ENCODE measurements at places on chromosomes 1 and 21.

DNA sequence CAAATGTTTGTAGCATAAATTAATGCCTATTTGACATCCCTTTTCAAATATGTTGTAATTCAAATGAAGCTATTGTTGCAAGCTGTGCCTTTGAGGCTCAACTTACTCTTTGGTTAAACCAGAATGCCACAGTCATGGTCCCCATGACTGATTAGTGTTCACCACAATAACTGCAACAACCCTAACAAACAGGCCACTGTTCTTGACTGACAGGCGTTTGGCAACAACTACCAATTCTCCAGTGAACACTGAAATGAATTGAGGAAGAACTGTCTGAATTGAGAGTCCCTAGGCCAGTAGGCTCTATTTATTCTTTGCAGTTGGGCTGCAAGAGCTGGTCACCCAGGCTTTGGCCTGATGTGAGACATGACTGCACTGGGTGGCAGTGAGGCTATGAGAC is 6.6 kb upstream of the TMEM167B start:
- DNase-seq = no peak

- peak; percentile 6 for DNase-seq
These were observed 134.7 kb upstream of the VANGL1 start for GRCh38 chr1:115506924-115507589.

DNA sequence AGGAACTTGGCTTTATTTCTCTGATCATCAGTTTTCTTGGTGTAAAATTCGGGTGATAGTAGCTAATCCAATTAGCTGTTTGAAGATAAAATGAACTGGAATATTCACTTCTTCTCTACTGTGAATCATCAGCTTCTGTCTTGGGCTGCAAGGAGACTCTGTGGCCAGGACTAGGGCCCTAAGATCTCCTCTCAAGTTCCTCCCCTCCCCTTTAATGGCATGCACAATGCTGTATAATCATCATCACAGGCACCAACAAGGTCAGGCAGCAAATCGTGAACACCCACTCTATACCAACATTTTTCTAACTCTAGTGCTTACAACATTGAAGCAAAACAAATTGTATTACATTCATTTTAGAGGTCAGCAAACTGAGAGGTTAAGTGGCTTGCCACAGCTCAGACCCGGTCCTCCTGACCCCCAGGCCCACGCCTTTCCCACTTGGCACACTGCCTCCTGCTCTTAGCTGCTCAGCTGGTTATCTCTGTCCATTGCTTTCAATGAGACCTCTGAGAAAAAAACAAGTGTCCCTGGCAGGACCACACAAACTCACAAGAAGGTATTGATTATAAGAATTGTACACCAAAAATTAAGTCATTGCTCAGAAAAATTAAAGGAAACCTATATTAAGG is 31.8 kb downstream of the LRRC52 start:
- DNase-seq = no peak

DNA sequence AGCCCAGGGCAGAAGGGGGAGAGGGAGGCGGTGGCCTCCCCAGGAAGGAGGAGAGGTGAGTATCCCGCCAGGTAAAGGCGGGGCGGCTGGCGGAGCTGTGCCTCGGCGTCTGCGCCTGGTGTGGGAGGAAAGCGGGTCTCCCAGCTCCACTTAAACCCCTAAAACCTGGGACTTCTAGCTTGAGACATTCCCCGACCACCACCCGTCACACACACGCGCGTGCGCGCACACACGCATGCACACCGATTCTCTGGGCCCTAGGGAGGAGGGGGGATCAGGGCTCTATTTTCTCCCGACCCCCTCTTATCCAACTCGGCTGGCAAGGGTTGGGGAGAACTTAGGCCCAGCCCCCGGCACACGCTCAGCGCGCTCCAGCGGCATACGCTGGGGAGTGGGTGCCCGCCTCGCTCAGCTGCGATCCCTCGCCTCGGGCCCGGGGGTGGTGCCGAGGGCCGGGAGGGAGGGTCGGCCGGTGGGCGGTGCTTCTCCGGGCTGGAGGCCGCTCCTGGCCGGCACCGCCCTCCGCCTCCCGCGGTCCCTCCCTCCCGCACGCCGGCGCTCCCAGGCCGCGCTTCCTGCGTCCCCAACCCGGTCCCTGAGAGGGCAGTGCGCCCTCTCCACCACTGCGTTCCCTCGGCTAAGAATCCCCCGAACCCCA is at the start of gene TMEM51:
TSS of gene TMEM51 (plus strand) at position 564 of the 658 bp plus-strand sequence. CDS start 61,341 bp downstream, outside the sequence.
- DNase-seq = no peak

DNA sequence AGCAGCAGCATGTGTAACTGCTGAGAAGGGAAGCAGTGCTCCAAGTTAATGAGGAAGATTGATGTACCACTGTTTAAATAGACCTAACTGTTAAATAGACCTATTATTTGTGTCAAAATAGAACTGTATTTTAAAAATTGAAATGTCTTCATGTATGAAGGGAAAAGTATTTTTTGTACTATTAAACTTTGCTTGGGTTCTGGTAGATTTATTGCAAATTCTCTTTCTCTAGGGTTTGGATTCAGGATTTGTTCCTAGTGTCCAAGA is 128.3 kb downstream of the OSBPL9 start:
- DNase-seq = no peak

GRCh38 chr1:71232786-71233185 is 152.0 kb upstream of the ZRANB2 start:
- no peak for DNase-seq

- no peak for DNase-seq
These were observed 276.0 kb upstream of the PLD5 start for GRCh38 chr1:242800521-242800920.

DNA sequence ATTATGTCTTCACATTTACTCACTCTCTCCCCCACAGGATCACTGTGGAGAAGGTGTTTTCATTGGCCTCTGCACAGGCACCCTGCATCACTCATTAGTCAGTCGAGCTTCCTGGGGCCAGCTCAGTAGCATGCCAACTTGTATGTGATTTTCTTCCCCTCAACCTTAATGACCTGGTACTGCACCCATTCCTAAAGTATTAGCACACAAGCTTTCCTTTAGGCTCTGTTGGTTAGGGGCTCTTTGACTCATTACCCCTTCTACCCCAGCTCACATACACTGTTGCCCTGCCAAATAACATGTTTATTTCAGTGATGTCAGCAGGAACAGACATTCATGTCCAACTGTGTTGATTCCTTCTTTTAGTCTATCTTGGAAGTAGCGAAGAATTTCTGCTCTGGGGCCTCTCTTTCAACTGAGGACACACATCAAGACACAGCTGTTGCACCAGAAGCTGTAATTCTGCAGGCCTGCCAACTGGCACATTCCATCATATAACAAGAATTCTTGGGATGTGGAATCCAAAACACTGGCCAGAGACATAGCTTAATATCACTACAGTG is 603.5 kb upstream of the ADAMTS5 start:
- peak; percentile 74 for DNase-seq

DNA sequence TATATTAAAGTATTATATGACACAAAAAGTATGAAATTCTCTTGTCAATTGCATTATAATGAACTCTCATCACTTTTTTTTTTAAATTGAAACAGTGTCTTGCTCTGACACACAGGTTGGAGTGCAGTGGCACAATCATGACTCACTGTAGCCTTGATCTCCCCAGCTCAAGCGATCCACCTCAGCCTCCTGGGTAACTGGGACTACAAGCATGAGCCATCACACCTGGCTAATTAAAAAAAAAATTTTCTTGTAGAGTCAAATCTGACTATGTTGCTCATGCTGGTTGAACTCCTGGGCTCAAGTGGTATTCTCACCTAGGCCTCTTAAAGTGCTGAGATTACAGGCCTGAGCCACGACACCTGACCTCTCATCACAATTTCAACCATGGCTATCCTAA is 259.3 kb downstream of the S1PR1 start:
- no peak for DNase-seq

- no peak for DNase-seq
These were observed 56.3 kb downstream of the SLC30A7 start for GRCh38 chr1:100952104-100952745.

DNA sequence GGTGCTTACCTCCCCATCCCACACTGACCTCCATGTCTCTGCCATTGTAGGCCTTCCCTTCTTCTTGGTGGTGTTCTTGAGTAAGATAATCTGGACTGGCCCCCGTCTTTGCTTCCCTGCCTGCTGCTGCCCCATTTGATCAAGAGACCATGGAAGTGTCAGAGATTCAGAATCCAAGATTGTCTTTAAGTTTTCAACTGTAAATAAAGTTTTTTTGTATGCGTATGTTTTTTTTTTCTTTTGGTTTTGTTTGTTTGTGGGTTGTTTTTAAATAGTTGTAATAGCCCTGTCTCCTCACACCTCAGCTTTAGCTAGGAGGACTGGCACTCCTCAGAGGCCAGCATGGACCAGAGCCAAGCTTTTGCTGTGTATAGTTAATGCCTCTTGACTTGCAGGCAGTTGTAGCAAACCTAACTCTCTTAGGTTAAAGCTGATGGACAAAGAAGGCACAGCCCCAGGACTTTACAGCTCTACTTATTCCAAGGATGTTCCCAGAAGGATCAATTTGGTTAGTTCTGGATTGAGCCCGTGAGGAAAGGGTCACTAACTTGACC is 5.6 kb upstream of the YBX1 start:
- no peak for DNase-seq

DNA sequence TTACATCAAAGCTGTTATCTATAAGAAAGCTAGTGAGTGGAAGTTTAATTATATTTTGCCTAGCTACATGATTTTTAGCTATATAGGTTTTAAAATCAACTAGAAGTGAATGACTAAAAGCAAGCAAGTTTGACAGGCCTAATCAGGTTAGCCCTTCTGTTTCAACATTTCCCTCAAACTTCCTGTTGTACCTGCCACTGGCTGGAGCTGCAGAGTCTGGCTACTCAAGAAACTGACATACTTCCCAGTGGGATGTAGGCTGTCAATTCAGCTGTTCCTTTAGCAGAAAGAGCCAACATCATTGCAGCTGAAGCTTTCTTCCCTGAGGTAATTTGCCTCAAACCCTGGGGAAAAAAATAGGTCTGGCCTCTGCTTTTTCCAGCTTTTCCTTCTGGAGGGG is 87.1 kb upstream of the TNR start:
- no peak for DNase-seq

GRCh38 chr1:14887764-14888350 is 265.7 kb upstream of the TMEM51 start:
- no peak for DNase-seq

DNA sequence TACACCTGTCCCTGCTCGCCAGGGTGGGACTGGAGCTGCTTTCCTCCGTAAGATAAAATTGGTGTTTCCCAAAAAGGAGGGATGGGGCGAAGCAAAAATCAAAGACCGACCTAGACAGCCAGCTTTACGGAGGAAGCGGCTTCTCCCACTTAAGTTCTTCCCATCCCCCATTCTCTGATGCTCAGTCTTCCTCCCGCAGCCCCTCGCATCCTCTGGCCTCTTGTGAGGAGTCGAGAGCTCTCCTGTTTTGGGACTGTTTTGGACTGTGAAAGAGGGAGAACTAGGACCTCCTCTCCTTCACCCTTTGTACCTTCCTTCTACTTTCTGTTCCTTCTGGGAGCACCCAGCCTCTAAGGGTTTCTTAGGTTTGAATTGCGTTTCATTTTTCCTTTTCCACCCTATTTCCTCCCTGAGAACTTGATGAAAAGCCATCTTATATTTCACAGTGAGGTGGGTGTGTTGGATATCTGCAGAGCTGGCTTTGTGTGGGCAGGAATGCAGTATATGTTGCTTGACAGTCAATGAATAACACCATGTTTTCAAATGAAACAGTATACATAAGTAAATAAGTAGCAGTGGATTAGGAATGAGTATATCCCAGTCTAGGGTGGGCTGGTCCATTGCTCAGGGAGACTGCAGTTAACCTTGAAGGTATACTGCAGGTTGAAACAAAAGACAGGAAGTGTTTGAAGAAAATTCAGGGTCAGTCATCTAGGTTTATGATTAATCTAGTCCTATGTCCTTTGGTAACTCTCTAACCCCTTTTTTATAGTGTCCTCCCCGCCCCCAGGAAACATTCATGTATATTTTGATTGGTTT is 848 bp downstream of the CTTNBP2NL start:
- no peak for DNase-seq

DNA sequence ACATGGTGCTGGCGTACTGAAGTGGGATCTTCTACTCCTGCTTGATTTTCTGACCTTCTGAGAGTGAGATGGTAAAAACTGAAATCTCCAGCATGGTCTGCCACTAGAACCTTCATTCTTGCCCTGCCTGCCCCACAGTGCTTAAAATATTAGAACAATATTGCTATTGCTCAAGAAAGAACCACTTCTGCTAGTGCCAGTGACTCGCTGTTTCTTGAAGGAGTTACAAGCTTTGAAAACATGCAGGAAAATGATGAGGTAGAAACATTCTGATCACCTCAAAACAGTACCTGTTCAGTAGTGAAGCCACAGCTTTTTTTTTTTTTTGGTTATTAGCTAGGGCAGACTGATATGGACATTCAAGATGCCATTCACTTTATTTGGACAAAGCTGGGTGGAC is 95.3 kb downstream of the BACH1 start:
- no peak for DNase-seq

- DNase-seq = no peak
These were observed 6.7 kb upstream of the PTGER3 start for GRCh38 chr1:71054281-71054731.

DNA sequence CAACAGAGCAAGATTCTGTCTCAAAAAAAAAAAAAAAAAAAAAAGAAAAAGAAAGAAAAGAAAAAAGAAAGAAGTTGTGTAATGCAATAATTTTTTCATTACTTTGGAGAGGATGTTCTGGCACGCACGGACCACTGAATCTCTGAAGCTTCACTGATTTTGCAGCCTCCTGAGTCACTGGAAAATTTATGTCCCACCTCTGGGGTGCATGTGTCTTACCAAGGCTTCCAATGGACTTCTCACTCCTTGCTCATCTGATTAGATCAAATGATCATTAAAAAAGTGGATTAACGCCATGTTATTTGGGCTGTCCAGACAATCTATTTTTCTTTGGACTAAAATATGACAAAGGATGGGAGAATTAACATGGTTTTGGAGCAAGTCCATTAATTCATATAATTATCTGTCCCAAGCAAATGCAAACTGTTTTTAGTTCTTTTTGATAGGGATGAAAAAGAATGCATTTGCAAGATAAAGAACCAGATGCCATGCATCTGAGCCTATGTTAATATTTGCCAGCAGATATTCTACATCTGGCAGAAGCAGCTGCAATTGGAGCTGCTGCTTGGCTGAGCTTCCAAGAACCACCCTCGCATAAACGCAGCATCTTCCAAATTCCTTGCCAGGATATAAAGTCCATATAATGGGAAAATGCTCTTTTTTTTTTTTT is 10.1 kb upstream of the MAP1LC3C start:
- no peak for DNase-seq
